ENCODE measurements at places on chromosomes 1 and 21.

DNA sequence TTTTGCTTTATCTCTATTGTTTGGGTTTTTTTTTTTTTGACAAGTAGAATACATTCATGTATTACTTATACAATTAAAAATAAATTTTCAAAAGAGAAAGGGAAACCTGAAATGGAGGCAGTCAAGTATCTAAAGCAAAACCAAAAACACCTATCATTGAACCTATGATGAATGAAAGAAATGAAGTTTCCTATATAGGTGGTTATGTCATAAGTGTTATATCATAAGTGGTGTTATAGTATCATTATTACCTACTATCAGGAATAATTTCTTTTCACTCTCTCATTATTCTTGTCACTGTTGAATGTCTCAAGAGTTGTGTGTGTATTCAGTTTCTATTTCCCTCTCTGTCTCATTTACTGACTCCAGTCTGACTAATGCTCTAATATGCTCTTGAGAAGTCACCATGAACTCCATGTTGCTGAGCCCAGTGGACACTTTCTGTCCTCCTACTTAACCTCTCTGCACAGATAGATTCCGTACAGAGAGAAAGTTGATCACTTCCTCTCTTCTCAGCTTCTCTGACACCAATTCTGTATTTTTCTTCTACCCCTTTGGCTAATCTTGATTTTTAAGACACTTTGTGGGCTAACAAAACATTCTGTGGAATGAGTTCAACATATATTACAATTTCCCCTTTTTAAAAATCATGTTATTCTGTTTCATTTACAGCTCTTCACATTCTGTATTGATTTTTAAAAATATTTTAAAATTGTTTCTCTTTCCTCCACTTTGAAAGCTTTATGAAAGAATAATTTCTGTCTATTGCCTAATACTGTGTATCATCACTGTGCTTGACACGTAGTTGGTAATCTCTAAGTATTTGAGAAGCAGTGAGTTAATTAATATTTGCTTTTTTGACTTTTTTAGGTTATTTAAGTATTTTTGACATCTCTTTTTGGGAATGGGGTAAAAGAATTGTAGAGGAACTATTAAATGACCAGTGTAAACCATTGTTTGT lies 50.1 kb downstream of the RASAL2 start:
- DNase-seq = no peak

DNA sequence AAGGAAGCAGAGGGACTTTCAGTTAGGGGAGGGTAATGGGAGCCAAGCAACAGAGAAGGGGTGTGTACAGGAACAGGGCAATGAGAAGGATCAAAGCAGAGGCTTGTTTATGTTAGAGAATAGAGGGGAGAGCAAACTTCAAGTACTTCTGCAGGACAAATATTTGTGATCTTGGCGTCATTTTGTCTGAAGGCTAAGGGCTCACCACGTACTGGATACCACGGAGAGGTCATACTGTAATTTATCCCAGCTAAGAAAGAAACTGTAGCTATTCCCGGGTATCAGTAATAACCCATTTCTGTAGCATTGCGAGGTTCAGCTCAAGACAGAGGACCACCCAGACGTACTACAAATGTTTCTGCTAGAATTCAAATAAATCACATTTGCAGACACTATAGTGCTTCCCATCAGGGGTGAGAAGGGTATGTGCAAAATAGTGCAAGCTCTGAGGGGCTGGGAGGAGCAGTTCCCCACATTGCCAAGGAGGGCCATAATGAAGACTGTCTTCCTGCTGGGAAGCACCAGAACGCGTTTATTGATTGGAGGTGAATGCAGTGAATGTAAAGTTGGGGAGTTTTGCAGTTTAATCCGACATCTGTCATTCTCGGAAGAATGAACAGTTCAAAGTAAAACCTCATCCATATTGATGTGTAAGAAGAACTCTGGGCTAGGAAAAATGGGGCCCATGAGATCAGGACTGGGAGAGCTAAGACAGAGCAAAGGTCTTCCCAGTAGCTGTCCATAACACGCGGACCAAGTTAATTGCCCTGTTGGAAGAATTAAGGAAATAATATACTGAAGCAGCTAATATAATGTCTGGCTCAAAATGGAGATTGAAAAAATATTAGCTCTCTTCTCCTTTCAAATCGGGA lies 136.9 kb downstream of the RWDD3 start:
- DNase-seq = no peak

- no peak for DNase-seq
Measured at GRCh38 chr1:67522001-67522441, 91.8 kb upstream of the SERBP1 start.

GRCh38 chr1:207858806-207859205 lies 52.1 kb downstream of the CD34 start:
- DNase-seq = no peak

DNA sequence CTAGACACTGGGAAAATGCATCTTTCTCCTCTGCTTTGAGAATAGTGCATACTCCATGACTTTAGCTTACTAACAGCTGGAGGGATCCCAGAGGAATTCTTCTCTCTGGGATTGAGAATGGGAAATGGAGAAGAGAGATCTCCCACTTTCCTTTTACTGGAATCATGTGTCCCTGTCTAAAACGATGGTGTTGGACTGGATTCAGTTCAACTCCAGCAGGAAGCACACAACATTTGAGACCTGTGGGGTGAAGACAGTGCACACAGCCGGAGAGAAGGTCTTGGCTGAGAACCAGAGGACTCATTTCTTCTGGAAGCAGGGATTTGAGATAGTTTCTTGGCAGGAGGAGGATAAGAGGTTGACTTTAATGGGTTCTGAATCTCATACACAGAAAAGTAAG lies 58.7 kb downstream of the TRABD2B start:
- no peak for DNase-seq

- DNase-seq = no peak
Measured at GRCh38 chr1:30014031-30014430, 709.4 kb downstream of the MATN1 start.

GRCh38 chr1:175331891-175332290 lies 139.3 kb upstream of the KIAA0040 start:
- no peak for DNase-seq

GRCh38 chr21:45543710-45544448 lies 1.6 kb upstream of the SLC19A1 start:
- no peak for DNase-seq

DNA sequence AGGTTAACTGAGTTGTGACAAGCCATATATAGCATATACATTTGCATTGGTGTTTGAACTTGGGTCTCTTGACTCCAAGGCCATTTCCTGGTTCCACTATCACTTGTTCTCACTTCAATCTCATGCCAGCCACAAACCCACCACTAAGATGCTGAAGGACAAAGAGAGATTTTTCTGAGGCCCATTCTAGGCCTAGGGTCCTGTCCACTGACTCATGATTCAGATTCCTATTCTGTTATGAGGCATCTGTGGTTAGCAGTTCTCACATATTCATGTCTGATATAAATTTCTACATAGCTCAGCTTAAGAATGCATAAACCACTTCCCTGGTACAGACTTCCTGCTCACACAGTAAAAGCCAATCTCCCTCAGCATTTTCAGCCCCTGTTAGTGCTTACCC lies 326.1 kb upstream of the BEND5 start:
- DNase-seq = no peak

DNA sequence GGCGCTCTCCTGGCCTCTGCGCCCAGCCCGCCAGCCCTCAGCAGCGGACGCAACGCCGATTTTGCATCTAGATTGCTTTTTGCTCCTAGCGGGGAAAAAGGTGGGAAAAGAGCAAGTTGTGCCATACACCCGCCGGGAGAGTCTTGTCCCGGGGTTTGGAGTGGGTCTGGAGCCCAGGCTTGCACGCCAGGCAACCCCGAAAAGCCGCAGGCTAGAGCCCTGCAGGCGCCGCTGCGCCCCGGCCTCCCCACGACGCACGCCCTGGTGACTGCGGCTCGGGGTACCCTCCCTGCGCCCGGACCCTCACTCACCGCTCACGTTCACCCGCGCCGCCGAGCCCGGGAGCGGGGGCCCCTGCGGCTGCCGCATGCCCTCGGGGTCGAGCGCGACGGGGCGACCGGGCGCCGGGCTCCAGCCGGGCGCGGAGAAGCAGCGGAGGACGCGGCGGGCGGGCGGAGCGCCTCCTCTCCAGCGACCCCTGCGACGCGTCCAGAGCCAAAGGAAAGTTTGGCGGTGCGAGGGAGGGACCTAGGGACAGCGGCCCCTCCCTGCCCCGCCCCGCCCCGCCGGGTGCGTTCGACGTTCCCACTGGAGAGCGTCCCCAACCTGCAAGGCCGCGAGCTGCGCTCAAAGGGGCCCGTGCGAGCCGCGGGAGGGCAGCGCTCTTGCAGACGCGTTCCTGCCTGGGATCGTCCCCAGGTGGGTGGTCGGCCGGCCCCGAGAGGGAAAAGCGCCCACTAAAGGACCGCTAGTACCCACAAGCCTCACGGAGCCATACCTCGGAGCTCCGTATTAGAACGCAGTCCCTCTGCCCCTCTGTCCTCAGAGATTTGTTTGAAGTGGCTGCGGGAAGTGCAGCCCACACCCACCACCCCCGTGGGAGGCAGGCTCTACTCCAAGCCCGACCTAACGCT lies at the start of gene LPAR3:
Gene LPAR3 (minus strand): TSS at position 502 of the 914 bp plus-strand sequence. CDS start 27,086 bp downstream, outside the sequence.
- DNase-seq = peak; percentile 14

GRCh38 chr1:199242601-199243000 lies 603.8 kb downstream of the PTPRC start:
- no peak for DNase-seq

- DNase-seq = no peak
Measured at GRCh38 chr21:8994640-8995511, 1526.5 kb upstream of the TPTE start.

GRCh38 chr1:156149374-156150332 lies 3.7 kb upstream of the SEMA4A start:
- no peak for DNase-seq

DNA sequence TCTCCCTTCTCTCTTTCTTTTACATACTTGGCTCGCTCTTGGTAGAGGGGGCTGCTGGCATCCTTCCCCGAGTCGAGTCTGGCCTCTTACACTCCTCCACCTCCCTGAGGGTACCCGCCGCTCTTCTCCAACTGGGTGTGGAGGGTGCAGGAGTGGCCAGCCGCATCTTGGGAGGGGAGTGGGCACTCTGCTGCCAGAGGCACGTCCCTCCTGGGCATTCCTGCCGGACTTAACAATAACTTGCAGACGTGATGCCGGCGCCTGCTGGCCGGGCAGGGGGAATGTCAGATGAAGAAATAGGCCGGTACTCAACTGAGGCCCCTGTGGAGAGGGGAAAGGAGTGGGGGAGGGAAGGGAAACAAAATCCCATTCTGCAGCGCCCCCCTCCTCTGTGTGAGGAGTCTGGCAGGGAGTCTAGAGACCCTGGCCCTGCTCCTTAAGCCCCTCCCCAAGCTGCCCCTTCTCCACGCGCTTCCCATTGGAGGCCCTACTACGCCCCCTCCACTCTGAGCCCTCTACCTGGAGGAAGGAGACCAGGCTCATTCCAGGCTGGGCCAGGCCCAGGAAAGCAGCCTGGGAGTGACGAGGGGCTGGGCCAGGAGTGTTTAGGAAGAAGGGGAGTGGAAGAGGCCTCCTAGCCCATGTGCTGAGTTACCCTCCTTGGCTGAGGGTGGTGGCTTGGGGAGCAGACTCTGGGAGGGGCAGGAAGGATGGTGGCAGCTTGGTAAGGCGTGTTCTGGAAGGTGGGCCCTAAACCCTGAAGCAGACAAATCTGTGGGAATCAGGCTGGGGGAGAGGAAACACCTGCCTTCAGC lies 1.8 kb downstream of the ATP2B4 start:
- DNase-seq = no peak

GRCh38 chr1:160208557-160209320 lies 3.6 kb downstream of the PEA15 start:
- no peak for DNase-seq

DNA sequence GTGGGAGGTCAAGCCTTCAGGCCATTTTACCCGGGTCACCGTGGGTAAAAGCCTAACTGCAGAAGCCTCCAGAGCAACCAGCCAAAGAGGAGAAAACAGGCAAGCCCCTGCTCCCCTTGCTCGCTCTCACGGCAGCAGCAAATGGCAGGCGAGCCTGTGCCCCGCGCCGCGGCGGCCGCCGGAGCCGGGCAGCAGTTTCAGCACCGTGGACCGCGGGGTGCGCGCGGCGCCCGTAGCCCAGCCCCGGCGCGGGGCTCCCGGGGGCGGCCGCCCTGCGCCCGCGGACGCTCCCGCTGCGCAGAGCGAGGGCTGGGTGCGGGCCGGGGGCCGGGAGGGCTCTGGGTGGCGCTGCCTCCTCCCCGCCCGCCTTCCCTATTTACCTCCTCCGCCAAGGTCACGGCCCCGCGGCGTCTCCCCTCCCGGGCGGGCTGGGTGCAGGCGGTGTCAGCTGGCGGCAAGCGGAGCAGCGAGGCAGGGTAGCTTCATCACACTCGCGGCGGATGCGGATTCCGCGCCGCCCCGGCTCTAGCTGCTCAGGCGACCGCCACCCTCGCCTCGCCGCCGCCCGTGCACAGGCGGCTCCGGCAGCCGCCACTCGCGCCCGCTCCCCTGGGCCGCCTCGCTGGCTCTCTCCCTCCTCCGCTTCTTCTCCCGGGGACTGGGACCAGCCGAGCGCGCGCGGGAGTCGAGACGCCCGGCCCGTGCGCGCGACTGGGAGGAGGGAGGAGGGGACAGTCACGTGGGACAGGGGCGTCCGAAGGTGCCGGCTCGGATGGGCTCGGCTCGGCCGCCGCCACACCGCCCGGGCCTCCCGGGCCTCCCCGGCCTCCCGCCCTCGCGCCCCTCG lies at the start of gene RGS7:
Gene RGS7 (minus strand): TSS at position 687 of the 847 bp plus-strand sequence.
- no peak for DNase-seq

- DNase-seq = no peak
Measured at GRCh38 chr1:78168306-78168705, 122.5 kb downstream of the GIPC2 start.

DNA sequence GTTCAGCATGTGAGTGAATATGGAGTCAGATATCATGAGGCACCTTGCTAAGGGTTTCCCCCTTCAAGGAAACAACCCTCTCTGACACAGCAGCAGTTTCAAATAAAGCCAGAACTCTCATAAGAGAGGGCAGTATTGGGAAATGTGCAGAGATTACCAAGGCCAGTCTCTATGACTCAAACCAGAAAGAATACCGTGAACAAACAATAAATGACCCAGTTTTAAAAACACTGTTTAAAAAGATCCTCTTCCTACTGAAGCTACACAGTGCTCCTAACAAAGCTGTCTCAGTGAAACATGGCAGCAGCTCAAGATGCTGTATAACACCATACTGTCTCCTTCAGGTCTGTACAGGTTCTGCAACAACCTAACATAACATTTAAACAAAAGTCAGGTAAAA lies 102.6 kb downstream of the KIAA0319L start:
- DNase-seq = no peak

- DNase-seq = no peak
Measured at GRCh38 chr1:228865627-228866330, 130.5 kb downstream of the RHOU start.

DNA sequence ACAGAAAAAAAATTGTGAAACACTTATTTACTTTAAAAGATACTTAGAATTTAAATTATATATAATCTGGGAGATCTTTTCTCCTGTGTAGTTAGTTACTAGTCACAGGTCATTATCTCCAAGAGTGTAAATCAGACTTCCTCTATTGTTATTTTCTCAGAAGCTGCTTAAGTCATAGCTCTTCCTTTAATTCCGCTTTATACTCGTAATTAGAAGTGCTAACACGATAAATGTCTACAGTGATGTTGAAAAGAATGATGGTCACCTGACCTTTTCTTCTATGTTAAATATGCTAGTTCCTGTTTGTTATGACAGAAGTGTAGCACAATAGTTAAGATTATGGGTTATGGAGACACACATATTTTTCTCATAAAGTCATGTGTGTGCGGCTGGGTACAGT lies 123.6 kb downstream of the TGFB2 start:
- DNase-seq = no peak
